ENCODE measurements at places on chromosomes 5 and 9.
A peak's percentile ranks its signal among the peaks of the same experiment; 100 is the strongest.

GRCh38 chr9:13942695-13943094 lies 371.2 kb downstream of the NFIB start:
- DNase-seq, result peak; percentile 24

DNA sequence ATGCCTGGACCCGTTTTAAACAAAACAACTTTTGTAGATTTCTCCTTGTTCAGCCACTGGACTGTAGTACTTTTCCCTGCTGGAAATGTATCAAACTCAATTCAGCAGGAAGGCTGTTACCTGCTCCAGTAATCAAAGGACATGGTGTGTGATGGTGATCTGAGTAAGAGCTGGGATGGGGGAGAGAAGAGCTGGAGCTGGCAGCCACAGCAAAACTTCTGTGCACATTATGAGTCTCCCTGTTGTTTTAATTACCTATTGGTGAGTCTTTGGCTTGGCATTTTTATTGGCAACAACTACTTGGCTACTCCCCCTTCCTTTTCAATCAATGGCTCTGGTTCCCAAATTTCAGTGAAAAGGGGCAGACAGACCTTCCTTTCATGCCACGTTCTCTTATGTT lies 9.7 kb downstream of the NREP start:
- DNase-seq, result no peak

GRCh38 chr9:97928986-97929604 lies 6.8 kb upstream of the TRMO start:
- no peak for DNase-seq

DNA sequence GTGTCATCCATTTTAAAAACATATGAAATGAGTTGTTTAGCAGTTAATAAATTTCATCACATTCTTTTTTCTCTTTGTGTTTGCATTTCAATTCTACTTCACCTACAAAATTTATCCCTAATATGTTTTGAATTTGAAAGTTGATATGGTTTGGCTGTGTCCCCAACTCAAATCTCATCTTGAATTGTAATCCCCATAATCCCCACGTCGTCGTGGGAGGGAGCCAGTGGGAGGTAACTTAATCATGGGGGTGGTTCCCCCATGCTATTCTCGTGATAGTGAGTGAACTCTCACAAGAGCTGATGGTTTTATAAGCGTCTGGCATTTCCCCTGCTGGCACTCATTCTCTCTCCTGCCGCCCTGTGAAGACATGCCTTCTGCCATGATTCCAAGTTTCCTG lies 200.1 kb downstream of the EPB41L4A start:
- no peak for DNase-seq

DNA sequence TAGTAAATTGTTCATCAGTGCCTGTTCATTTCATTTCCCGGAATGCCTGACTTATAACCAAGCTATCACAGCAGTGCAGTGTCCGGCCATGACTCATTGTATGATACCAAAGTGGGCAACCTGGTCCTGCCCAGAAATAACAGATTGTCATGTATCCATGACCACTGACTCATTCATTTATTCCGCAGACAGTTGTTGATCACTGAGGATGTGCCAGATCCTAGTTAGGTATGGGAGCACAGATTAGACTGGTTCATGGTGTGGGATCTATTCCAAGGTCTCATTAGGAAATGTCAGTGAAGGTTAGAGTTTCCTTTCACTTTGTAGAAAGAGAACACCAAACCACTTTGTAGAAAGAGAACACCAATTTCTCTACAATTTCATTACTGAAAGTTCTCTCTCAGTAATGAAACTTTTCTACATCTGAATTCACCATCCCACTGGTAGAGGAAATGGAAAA lies 8.7 kb downstream of the NREP start:
- no peak for DNase-seq

DNA sequence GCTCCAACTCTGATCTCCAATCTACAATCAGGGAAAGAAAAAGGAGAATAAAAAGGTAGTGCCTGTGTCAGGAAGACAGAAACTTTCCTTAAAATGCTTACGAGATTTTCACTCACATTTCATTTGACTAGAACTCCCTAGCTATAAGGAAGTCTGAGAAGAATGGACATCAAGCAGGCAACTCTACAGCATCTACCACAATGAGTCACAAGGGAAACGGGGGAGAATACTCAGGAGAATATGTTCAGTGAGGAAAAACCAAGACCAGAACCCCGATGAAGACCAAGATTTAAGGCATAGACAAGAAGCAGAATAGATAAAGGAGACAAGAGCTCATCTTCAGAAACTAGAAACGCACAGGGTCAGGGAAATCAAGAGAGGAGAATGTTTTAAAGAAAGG lies 9.0 kb upstream of the SETD9 start:
- DNase-seq, result no peak

DNA sequence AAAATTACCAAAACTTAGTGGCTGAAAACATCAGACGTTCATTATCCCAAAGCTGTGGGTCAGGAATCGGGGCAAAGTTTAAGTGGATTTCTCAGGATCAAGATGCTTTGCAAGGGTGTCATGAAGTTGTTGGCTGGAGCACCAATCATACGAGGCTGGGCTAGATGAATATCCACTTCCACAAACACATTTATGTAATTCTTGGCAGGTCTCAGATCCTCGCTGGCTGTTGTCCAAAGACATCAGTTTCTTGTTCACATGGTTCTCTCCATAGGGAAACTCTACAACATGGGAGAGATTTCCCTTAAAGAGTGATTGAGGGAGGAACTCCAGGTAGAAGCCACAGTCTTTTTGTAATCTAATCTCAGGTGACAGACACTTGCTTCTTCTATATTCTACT lies 20.2 kb upstream of the CCDC192 start:
- DNase-seq, result no peak

- no peak for DNase-seq
Measured at GRCh38 chr9:91302831-91303230, 58.9 kb downstream of the AUH start.

- DNase-seq, result no peak
Measured at GRCh38 chr9:89010526-89011111, 19.4 kb downstream of the S1PR3 start.

GRCh38 chr5:76742583-76742982 lies 26.7 kb downstream of the F2R start:
- DNase-seq, result no peak

DNA sequence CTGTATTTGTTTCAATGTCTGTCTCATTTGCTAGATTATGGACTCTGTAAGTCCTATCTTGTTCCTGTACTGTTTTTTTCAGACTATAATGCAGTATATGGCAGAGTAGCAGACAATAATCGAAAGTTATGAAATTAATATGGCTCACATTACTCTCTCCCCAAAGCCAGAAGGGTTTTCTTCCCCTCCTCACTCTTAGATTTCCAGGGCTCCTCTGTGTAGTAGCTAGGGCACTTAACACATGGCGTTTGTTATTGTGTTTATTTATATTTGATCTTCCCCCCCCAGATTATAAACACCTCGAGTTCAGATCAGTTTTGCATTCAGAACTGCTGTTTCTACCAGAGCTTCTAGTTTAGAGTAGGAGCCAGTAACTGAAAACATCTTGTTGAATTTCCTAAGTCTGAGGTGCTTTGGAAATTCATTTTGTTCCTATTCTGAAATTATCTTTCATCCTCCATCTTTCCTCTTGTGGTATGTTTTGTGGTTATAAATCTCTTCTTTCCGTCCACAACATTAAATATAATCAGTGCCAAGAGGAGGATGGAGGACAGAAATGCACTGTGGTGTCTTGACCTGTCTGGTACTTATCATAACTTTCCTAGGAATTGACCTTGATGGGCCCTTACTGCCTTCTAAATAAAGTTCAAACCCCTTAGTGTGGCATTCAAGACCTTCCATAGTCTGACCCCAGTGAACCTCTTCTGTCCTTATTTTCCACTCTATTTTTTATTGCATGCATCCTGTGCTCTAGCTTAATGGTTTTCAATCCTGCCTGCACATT lies 27.0 kb downstream of the TLE4 start:
- no peak for DNase-seq

DNA sequence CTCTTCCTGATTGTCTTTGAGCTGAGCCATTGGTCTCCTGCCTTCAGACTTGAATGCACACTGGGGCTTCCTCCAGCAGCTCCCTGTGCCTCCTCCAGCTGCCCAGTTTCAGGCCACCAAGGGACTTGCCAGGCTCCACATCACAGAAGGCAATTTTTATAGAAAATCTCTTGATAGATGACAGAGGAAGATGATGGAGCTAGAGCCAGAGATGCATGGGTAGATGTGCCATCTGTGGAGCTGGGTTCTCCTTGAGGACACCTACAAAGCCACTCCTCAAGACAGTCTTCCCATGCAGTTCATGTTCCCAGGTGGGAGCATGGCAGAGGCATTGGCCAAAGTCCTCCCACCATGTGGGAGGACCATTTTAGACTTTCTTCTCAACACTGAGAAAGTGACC lies 239.6 kb upstream of the IRX1 start:
- DNase-seq, result no peak

- no peak for DNase-seq
Measured at GRCh38 chr9:89884356-89885083, 279.7 kb downstream of the GADD45G start.

DNA sequence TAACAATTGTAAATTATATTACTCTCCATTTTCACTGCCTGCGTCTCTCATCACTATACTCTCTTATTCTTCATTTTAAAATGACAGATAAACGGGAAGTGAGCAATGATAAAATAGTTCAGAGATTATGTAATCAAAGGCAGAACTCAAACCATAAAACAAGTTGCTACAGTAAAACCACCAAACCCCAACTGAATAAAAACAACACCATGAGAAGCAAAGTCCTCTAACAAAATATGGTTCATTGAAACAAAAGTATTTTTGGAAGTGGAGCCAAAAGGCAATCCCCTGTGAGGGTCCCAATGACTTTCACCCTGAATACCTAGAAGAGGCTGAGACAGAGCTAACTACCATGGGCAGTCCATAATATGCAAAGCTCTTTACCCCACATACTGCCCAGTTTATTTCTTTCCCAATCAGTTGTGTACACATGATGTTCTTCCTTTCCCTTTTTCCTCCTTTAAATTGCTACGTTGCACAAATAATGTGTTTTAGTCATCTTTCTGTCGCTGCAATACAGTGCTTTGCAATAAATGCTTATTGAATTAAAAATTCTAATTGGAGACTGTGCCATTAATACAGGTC lies 64.0 kb upstream of the PTGER4 start:
- peak; percentile 33 for DNase-seq

- no peak for DNase-seq
Measured at GRCh38 chr5:165232509-165233028, 1727.2 kb downstream of the MAT2B start.
